ENCODE measurements at places on chromosomes 11 and 22.

DNA sequence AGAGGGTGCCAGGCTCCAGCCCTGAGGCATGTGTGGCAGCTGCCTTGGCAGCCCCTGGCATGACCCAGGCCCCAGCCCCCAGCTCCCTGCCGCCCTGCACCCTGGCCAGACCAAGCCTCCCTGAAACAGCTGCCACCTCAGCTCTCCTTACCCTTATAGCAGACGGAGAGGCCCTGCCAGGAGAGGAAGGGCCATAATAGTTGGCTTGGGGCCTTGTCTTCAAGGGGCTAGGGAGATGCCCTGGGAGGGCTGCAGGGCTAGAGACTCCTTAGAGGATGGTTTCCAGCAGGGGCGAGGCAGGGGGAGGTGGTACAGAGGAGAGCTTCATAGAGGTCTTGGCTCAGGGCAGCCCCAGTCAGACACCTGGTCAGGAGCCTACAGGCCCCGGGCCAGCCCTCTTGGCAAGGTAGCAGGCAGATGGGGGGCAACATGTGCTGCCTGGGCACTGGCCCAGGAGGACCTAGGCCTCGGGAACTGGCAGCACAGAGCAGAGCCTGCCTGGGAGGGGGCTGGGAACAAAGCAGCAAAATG is 13.0 kb downstream of the SMTN start:
- no peak for DNase-seq

GRCh38 chr11:91906871-91907624 is 317.6 kb upstream of the FAT3 start:
- DNase-seq = no peak

DNA sequence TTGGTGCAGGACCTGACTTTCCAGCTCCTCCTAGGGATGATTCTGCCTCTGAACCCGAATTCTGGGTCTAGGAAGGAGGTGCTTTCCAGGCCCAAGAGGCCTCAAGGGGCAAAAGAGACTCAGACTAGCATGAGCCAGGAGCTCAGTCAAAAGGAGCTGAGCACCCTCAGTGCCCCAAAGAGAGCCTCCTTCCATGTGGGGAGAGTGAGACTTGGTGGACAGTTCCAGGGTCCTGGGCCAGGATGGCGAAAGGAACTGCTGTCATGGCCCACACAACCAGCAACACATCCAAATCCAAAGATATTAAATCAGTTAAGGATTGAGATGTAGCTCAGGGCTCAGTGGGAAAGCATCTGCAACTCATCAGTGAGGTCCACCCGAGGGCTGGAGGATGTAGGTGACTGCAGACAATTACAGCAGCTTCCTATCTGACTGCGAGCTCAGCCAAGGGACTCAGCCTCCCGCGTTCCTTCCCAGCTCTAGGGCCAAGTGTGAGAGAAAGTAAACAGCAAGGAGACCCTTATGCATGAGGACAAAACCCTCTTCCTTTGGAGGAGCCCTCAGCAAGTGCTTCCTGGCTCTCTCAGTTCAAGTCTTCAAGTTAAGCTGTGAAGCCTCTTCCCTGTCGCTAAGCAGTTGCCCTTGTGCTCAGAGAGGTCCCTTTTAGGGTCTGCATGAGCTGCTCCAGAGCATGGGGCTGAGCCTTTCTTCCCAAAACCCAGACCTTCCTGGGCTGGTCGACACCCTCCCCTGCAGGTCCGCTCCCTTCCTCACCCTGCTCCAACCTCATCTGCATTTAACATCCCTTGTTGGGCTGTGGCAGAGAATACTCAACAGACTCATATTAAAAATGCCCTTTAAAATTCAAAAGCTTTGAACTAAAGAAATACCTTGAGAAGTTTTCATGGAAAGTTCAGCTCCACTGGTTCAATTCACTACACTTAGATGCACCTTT is 35.8 kb downstream of the C11orf58 start:
- no peak for DNase-seq

- DNase-seq = no peak
These were observed 38.5 kb downstream of the RIBC2 start for GRCh38 chr22:45451972-45452371.

DNA sequence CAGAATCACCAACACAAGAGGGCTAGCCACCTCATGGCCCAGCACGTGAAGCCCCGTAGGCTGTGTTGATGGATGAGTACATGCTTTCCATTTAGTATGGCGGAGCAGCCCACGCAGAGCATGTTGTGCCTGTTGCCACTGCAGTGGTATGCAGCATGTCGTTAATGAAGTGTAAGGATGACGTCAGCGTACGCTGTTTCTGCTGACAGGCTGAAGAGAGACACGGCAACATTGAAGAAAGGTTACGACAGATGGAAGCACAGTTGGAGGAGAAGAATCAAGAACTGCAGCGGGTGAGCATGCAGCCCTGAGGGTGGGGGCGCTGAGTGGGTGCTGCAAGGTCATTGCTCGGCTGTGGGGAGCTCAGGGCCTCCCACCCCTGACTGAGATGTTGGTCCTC is 62.8 kb downstream of the PPFIA1 start:
- DNase-seq = no peak

GRCh38 chr11:64638829-64639228 is 47.8 kb downstream of the SLC22A12 start:
- no peak for DNase-seq

- no peak for DNase-seq
These were observed 22.2 kb downstream of the PDHX start for GRCh38 chr11:34938611-34939010.

DNA sequence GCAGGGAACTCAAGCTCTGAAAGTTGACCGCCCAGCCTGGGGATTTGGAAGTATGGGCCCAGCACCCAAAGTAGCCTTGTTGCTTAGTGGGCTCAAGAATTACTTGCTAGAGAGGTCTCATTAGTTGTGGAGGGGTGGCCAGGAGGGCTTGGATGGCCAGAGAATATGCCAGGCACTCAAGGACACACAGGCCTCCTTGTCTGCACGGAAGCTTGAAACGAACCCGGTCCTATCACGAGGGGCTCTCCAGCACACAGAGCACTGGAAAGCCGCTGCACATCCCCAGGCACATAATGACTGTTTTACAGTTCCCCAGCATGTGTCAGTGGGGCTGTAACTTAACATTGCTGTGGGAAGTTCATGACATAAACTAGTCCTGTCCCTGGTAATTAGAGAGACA is 55.9 kb downstream of the NAT10 start:
- no peak for DNase-seq

DNA sequence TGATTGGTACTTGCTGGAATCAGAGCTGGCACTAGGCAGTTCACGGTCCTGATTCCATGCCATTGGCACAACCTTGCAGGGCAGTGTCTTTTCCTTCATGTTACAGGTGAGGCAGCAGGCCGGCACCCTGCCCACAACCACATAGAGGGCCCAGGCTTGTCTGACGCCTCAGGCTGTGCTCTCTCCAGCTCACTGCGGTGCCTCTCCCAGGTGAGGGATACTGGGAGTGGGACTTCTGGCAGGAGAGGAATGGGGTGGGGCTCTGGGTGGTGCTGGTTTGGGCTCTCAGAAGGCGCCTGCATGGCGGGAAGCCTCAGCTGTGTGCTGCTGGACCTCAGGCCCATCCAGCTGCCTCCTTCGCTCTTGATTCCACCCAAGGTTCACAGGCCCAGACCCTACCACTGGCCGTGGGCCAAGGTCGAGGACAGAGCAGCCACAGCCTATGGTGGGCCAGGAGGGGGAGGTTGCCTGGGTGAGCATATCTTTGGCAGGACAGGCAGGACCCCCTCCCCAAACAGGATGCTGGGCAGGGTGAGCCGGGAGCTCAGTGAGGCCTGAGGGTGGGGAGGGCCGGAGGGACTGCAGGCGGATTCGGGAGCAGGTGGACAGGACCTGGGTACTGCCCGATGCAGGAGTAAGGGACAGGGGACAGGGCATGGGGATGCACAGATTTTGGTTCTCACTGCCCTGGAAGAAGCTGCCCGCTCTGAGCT is 7.0 kb upstream of the MPPED1 start:
- DNase-seq = no peak

DNA sequence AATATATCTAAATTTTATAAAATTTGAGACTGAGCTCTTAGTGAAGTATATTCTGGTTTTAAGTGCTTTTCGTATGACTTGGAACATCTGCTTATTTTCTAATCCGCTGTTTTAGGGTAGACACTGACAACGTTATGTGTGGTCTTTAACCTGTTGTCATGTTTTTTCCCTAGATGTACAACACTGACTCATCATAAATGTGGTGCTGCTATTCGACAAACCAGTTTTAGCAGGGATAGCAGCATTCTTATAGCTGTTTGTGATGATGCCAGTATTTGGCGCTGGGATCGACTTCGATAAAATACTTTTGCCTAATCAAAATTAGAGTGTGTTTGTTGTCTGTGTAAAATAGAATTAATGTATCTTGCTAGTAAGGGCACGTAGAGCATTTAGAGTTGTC is 23.8 kb upstream of the HIKESHI start:
- no peak for DNase-seq

- no peak for DNase-seq
These were observed 36.3 kb upstream of the CBX7 start for GRCh38 chr22:39188809-39189208.
